ENCODE measurements at places on chromosomes 6 and 20.

DNA sequence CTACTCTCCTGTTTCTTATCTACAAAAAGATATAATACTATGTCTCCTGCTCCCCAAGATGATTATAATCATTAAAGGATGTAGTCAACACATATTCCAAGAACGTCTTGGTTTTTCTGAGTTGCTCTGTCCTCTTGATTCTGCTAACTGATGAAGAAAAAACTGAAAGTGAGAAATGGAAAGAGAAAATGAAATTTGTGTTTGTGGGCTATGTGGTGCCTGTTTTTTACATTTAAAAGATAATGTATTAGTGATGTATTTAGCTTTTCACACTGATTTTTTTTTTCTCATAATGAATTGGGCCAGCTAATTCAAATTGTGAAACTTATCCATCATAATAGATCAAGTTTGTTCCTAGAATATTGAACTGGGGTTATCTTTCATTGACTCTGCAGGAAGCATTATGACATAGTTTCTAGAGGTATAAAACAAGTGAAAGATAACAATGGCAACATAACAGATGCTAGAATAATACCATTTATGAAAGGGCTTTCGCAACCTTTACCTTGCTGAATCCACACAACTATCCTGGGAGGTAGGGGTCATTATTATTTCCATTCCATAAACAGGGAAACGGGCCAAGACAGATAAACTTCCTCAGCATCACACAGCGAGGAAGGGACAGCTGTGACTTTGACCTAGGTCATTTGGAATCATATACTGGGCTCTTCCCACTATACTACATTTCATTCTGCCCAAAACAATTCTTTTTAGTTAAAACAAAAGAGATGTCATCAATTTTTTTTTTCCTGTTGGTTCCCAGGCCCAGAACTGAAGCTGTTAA, 336.7 kb downstream of the GJA1 start:
- no peak for DNase-seq

GRCh38 chr6:35911871-35912653, 8.8 kb downstream of the SRPK1 start:
- DNase-seq: no peak

DNA sequence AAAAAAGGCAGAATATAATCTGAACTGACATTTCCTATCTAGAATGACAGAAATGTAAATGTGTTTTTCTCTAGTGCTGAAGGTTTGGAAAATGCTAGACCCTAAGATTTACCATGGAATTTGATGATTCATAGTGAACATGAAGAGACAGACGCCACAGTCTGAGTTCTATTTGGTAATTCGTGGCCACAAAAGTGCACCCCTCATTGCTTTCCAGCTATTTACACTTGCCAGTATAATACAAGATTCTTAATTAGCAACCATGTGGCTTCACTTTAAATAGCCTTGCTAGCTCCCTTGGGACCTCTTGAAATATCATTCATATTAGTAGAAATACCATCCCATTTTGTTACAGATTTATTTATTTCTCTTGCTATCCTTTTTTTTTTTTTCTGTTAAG, 636.8 kb downstream of the PRKN start:
- DNase-seq: no peak

GRCh38 chr6:148463671-148464070, 121.0 kb downstream of the SASH1 start:
- no peak for DNase-seq

GRCh38 chr6:2485116-2485515, 239.7 kb upstream of the GMDS start:
- no peak for DNase-seq

DNA sequence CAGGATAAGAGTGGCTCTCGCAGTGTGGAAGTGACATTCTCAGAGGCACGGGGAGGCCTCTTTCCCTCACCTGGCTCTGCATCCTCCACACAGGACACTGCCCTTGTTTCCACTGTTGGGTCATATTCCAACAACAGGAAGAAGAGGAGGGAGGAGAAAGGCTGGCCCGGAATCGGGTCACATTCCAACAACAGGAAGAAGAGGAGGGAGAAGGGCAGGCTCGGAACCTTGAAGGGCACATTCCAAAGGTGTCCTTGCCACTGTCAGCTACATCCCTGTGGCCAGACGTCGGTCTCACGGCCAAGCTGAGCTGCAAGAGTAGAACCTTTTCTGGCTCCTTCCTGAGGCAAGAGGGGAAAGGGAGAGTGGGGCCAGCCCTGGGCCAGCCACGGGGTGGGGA, 25.4 kb downstream of the CHRNA4 start:
- DNase-seq: no peak

- no peak for DNase-seq
Observed at GRCh38 chr6:17212546-17213371, 68.4 kb upstream of the RBM24 start.

GRCh38 chr6:2900221-2900807, 2.8 kb downstream of the SERPINB9 start:
- no peak for DNase-seq

GRCh38 chr6:128492386-128492785, 28.0 kb downstream of the PTPRK start:
- no peak for DNase-seq

- DNase-seq: no peak
Observed at GRCh38 chr6:134466771-134467525, 149.0 kb upstream of the SGK1 start.

DNA sequence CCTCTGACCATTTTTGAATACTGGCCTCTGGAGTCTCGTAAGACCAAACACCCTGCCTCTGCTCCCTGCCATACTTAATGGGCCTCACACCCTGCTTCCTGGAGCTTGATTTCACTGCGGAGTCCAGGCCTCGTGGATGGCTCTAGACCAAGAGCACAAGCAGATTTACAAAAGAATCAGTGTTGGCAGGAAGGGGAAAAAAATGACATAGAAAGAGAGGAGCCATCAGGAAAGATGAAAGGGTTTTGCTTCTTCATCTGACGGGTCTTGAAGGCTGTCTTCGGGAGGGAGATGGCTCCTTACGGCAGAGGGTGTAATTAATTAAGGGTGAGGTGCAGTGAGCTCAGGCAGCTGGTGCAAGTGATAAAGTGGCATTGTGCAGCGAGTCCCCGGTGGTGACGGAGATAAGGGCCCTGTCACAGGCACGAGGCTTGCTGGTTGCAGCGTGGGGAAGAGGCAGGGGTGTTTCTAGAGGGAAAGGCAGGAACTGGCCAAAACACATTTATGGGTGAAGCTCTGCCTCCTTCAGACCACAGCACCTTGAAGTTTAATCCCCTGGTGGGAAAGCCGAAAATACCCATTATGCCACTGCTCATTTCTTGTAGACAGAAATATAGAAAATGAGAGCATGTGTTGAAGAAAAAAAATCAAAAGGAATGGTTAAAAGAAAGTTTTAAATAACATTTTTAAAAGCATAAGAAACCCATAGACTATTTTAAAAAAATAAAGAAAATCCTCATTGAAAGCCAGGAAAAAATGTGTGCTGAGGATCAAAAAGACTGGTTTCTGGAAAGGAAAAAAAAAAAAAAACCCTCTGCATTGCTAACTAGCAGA, 128.6 kb upstream of the LRFN2 start:
- DNase-seq: no peak

GRCh38 chr6:121093928-121094327, 240.4 kb downstream of the TBC1D32 start:
- DNase-seq: no peak
